HTR-8/SVneo (cell line): ENCODE measurements at places on chromosomes 4 and X.

- DNase-seq = no peak
These were observed 21.8 kb downstream of the ARSD start for GRCh38 chrX:2907295-2907694.

GRCh38 chr4:122914292-122914904 lies 8.0 kb downstream of the NUDT6 start:
- peak; percentile 17 for DNase-seq

- DNase-seq = no peak
These were observed 55.1 kb upstream of the BCOR start for GRCh38 chrX:40152741-40153344.

DNA sequence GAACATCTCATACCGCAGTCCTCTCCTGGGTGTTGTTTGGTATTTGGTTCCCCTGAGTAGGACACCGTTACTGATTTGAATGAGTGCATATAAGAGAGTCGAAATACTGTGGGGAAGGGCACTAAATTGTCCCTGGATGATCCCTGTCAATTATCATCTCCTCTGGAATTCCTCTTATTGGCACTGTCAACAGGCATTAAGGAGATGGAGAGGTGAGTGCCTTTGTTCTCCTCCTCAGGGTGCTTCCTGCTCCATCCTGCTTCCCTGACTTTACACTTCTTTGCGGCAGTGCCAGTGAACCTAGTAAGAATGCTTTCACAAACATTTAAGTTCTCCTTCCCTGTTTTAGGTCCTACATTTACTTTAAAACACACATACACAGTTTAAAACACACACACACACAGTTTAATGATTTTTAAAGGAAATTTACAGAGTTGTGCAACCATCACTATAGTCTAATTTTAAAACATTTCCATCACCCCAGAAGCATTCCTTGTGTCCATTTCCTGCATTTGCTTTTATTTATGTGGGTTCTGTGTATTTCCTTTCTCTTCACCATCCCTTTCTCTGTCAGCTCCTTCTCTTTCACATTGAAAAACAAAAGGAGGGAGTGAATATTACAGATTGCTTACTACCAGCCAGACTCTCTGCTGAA lies 20.9 kb upstream of the ZRSR2 start:
- no peak for DNase-seq

GRCh38 chr4:8589823-8590545 lies 2.6 kb upstream of the CPZ start:
- no peak for DNase-seq

DNA sequence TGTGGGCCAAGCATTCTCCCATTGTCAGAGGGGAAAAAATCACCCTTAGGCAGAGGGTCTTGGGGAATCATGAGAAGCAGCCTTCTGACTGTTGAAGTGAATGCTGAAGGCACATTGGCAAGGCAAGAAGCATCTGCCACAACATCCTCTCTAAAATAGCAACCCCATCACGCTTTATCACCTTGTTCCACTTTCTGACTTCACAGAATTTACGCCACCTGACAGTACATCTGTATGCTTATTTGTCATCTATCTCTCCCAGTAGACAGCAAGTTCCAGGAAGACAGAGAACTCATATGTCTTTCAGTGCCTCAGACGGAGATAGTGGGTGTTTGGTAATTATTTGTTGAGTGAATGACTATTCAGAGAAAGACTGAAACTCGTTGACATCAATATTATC lies 68.4 kb upstream of the SCML1 start:
- no peak for DNase-seq

DNA sequence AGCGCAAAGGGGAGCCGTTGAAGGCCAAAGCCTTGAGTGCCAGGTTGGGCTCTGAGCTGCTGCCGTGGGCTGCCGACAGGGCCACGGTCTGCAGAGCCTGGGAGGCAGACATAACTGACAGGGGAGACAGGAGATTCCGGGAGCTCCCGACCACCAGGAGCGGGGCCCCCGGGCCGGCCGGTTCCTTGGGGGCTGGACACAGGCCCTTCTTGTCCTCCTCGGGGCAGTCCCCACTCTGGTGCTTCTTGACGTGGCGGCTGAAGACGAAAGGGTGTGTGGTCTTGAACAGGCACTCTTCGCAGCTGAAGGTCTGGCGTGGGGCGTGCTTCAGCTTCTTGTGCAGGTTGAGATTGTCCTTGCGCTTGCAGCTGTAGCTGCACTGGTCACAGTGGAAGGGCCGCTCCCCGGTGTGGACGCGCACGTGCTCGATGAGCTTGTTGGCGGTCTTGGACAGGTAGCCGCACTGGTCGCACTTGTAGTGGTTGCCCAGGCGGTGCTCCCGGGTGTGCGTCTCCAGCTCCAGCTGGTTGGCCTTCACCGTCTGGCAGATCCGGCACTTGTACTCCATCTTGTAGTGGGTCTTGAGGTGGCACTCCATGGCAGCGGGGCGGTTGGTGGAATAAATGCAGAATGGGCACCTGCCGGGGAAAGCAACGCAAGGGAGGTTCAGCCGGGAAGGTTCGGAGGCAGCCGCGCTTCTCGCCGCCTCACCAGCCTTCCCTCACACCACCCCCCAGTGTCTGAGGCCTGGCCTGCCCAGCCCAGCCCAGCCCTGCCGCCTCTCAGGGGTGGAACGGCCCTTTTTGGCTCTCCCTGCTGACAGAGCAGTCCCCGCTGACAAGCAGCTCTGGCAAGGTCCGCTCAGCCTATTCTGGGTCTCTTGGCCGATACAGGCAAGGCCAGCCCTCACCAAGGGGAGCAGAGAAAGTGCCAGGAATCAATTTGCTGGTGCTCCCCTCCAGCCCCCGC lies 81.3 kb downstream of the C4orf51 start:
- DNase-seq = no peak

DNA sequence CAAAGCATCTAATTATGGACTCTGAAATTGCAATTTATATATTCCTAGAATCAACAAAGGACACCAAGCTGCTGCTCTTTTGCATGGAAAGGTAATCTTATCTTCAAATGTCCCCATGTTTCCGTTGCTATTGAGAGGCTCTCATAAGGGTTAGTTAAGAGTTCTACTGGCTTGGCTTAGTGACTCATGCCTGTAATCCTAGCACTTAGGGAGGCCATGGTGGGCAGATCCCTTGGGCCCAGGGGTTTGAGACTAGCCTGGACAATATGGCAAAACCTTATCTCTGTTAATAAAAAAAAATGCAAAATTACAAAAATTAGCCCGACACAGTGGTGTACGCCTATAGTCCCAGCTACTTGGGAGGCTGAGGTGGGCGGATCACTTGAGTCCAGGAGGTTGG lies 93.4 kb upstream of the RAPGEF2 start:
- DNase-seq = no peak

DNA sequence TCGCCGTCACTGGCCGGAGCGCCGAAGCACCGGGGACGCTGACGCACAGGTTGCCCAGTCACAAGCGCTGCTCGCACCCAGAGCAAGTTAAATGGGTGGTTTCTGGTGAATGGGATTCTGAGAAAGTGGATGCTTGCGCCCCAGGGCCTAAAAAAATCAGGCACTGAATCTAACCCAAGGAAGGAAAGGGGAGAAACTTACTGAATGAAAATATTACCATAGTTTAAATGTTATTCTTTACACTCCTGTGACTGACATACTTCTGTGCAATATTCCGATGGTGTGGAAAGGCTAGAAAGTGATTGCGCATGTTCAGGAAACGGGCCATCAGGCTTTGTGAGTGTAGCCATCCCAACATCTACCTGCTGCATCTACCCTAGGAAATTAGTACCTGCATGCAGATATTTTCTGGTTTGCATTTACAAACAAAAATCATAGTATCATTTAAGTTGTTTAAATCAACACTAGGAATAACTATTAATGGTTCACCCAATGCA lies 838 bp upstream of the ABCG2 start:
- DNase-seq = peak; percentile 15

DNA sequence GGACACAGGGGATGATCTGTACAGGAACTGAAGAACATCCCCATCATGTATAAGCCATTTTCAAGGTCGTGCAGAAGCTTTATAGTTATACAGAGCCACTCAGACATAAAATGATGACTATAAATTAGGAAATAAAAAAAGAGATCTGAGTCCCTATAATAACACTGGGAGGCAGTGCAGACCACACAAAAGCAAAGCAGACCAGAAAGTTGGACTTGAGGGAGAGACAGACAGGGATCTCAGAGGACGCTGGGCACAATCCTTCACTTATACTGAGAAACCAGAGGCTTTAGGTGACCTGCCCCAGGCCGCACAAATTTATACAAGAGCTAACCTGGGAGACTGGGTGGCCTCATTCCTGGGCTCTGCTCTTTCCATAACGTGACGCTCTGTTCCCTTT lies 70.5 kb downstream of the HADH start:
- DNase-seq = peak; percentile 21

- DNase-seq = no peak
These were observed 74.0 kb downstream of the HPRT1 start for GRCh38 chrX:134533952-134534351.

GRCh38 chr4:1061056-1061700 lies 49.8 kb downstream of the FGFRL1 start:
- no peak for DNase-seq

GRCh38 chr4:119730671-119730950 lies 102.0 kb upstream of the PDE5A start:
- DNase-seq = no peak

DNA sequence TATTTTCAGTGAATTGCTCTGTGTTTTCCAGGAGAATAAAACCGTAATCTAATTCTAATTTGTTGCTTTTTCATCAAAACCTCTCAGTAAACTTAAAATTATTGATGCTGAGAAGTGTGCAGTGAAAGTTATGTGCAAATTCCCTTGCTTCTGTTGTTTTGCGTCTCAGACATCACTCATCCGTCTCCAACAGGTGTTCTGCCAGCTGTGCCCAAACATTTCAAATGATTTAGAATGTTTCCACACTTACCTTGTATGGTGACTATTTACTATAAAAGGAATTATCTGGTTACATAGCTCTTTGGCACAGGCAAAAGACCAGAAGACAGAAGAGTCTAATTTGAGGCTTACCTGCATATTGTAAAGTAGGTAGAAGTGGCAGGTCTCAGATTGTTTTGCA lies 184.0 kb downstream of the BMPR1B start:
- no peak for DNase-seq

GRCh38 chr4:152735906-152736305 lies 43.6 kb downstream of the TIGD4 start:
- DNase-seq = no peak
